ENCODE measurements at places on chromosomes 12 and 14. TPM values are rescaled to one million over a fixed set of nuclear protein-coding genes. Genes with fewer than 3 reads are reported as not detected.

DNA sequence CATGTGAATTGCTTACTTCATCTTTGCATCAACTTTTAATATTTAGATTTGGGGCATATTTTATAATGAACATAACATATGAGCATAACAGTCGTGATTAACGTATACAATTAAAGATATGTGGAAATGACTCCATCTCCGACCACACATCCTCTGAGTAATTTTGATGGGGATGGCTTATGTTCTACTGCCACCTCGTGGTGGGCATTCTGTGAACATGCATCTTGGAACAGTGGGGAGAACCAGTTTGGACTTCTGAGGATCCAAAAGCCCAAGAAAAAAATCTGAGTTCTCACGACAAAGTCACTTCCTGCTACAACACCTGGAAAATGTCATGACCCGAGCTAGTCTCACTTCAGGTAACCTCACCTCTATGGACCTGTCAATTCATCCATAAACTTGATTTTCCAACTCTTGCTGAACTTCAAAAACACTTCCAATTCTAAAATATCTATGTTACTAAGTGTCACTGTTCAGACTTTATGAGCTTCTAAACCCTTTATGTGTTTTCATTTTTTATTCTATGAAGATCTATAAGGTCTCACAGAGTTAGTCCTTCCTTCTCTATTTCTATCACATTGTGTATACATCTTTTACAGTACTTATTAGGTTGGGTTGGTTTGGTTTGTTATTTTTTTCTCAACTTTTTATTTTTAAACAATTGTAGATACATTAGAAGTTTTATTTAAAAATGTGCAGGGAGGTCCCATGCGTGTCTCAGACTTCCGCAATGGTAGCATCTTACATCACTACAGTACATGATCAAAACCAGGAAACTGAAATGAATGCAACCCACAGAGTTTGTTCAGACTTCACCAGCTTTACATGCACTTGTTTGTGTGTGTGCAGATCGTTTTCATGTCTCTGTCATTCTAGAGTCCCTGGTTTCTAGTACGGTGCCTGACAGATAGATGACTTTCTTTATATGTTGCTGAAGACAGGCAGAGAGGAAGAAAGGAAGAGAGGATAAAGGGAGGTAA lies 38.2 kb upstream of the STAB2 start:
- peak; percentile 95 for DNase-seq

The ACOT6 gene
- not detected for total RNA-seq

DNA sequence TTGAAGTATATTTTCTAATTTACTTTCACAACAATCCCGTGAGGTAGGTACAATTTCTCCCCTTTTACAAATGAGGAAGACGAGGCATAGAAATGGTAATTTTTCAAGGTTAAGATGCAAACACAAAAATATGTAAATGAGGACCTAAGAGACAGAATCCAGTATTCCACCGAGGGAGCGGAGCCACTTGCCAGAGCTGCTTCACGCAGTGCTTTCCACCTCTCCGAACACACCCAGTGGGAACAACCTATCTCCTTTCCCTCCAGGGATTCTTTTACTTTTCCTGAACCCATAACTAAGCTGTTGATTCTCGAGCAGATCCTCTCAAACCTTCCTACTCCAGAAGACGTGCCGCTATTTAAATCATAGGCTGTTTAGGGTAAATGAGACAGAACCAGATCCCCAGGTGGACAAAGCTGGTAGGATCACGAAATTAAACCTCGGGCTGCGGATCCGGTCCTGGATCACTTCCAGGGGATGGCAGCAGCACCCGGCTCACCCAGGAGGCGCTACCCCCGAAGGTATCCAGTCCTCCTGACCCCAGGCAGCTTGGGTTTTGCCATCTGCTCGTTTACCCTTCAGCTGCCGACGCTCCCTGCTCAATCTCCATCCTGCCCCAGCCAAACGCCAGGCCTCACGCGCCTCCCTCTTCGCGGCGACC lies 1.5 kb downstream of the DDHD1 start:
- DNase-seq, result peak; percentile 75

GRCh38 chr14:64114796-64115195 lies 179.4 kb downstream of the ESR2 start:
- no peak for DNase-seq

The IKZF4 gene
- 1.0 TPM for total RNA-seq

GRCh38 chr12:113697651-113698509 lies 226.2 kb upstream of the LHX5 start:
- DNase-seq, result peak; percentile 48

All from PC-3 (cell line).